ENCODE measurements at places on chromosomes 16 and 17. TPM values are rescaled to one million over a fixed set of nuclear protein-coding genes. Genes with fewer than 3 reads are reported as not detected.

The MYL4 gene
- not detected for total RNA-seq

The TBC1D3E gene
- total RNA-seq: not detected

The DCXR gene
- total RNA-seq: 167 TPM

The PRDM7 gene
- total RNA-seq: not detected

The TNK1 gene
- 4.8 TPM for total RNA-seq

GRCh38 chr17:65423346-65424140, 137.9 kb downstream of the AXIN2 start:
- no peak for DNase-seq

The DHX40 gene
- 18.5 TPM for total RNA-seq

DNA sequence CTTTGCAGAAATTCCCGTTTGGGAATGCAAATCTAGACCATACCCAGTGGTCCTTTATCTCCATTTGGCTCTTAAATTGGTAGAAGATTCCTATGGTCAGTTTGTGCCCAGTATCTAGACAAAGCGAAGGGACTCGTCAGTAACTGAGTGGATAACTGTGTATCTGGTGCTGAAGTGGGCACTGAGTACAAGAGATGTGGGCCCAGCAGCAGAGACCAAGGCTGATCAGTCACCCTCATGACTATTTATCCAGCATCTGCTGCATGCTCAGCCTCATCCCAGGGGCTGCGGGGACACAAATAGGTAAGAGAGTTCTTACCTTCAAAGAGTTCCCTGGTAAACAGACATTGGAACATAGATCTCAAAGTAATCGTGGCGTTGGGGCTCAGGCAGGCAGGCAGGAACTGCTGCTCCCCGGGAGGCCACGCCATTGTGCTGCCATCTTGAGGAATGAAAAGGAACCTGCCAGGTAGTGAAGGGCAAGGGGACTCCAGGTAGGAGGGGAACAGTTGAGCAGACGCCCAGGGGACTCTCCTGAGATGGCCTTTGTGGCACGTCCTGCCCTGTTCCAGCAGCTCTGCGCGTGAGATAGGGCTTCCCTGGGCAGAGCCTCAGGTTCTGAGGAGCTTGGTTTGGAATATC, 10.3 kb downstream of the NT5M start:
- peak; percentile 56 for DNase-seq

- no peak for DNase-seq
Observed at GRCh38 chr17:34709158-34709754, 129.9 kb downstream of the TMEM132E start.

DNA sequence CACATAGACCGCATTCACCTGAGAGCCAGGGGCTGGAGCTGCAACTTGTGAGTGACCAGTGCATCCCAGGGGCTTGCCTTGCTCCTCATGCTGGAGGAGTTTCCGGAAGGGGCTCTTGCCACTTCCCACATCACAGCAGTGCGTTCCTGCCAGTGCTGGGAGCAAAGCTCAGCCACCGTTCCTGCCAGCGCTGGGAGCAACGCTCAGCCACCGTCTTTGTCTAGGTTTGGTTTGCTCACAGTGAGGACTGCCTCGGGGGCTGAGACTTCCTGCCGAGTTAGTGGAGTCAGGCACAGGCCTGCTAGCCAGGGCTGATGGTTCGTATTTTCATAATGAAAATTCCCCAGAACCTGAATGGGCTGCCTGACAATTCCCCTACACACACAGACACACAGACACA, 5.4 kb upstream of the CHRNE start:
- DNase-seq: no peak

DNA sequence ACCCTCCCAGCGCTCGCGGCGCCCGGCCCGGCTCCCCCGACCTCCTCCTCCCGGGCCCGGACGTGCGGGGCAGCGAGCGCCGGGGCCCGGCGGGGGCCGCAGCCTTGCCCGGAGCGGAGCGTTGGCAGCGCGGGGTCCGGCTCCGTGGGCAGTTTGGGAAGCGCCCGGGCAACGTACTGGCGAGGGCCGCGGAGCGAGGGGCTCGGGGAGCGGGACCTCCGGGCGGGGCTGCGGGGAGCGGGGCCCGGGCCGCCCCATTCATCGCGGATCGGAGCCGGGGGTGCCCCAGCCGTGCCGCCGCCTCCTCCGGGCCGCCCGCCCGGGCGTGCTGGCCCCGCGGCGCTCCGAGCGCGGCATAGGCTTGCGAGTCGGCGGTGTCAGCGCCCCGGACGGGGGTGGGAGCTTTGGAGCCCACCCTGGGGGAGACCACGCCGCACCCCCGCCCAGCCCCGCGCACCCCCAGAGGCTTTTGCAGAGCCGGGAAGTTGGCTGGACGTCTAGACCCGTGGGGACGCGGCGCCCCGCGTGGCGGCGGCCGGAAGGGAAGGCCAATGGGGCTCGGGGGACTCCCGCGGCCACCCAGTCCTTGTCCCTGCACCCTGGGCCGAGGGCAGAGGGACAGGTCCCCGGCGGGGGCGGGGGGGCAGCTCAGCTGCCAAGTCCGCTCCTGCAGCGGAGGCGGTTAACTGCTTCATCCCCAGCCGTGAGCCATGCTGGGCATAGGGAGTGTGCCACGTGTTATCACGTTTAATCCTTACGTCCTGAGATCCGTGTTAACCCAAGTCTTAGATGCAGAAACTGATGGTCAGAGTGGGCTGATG, 852 bp downstream of the ZNF469 start:
- no peak for DNase-seq

The SPNS2 gene
- 172 TPM for total RNA-seq

GRCh38 chr17:76561799-76562268, 22.0 kb downstream of the PRCD start:
- DNase-seq: no peak

DNA sequence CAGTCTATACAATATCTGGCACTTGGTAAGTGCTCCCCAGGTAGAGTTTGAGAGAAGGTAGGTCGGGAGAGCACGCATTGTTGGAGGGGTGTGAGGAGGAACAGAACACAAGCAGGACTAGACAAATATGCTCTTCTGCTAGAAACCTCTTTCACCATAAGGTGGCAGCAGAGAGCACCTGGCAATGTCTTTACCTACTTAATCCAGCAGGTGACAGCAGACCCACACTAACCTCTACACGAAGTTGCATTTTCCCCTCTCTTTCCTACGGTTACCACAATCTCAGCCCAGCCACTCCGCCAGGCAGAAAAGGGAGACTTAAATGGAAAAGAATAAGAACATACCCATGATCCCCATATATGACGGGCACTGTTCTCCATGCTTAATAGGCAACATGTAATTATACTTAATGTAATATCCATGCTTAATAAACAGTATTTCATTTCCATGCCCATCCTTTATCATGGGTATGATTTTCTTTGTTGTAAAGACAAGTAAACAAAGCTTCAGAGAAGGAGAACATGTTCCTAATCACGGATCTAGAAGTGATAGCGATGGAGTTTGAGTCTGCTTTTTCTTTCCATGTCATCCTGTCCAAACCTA, 55.1 kb upstream of the CCL2 start:
- peak; percentile 91 for DNase-seq
